M059J (cell line): ENCODE measurements at places on chromosomes 13 and 19. TPM values are rescaled to one million over a fixed set of nuclear protein-coding genes. Genes with fewer than 3 reads are reported as not detected.

Gene C19orf73
- 0.44 and 1.6 TPM in 2 replicates for total RNA-seq

Gene JUND
- 54.1 and 206 TPM in 2 replicates for total RNA-seq

Gene ZNF681
- 1.1 and 3.1 TPM in 2 replicates for total RNA-seq

Gene PCDH17
- total RNA-seq: 1.1 and 2.4 TPM in 2 replicates

Gene ZNF610
- 3.5 and 4.5 TPM in 2 replicates for total RNA-seq

GRCh38 chr19:33403973-33404304 is 30.4 kb downstream of the CEBPG start:
- no peak for DNase-seq
